ENCODE measurements at places on chromosomes 6 and 20.

DNA sequence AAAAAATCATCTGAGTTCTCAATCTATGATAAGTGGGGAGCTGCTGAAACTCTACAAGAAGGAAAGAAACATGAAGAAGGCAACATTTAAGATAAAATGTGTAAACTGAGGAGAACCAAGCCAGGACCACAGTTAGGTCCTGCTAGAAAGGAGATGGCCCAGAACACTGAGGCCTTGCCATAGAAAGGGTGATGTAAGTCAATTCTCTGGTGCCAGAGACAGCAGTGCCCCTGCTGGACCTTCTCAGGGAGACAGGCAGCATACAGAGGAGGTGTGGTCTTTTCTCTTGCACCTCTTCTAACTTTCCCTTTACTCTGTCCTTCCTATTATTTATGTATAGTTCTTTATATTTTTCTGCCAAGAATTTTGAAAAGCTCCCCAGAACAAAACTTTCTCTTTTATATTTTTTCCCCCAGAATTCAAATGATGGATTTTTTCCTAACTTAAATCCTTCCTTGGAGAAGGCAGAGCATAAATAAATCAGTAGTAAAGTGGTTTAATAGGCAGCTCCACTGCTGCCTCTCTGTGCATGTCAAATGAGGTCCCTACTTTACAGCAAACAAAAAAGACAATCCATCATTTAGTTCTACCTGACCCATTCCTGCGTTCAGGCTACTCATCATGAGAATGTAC lies 9.0 kb downstream of the UQCC2 start:
- no peak for DNase-seq

DNA sequence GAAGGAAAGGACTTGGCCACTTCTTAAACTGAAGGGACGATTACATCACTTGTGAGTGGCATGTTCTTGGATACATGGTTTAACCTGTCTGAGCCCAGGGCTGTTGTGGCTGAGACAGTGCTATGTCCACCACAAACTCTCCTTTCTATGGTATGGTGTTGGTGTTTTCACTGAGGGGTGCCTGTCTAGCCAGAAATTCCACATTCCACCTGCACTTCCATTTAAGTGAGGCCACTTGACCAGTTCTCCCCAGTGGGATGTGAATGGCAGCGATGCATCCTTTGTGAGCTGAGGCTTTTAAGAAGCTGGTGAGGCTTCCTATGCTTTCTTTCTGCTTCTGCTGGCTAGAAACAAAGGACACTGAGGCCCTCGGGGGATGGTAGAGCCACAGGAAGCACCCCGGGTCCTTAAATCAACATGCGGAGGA lies 151.4 kb upstream of the CHD6 start:
- DNase-seq: no peak

DNA sequence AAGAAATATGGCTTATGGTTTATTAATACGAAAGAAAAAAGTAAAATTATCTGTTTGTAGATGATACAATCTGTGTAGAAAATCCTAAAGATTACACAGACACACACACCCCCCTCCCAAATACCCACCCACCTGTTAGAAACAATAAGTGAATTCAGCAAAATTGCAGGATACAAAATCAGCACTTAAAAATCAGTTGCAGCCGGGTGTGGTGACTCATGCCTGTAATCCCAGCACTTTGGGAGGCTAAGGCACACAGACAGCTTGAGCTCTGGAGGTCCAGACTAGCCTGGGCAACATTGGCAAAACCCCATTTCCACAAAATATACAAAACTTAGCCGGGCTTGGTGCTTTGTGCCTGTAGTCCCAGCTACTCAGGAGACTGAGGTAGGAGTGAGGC lies 42.3 kb downstream of the NINL start:
- DNase-seq: no peak

DNA sequence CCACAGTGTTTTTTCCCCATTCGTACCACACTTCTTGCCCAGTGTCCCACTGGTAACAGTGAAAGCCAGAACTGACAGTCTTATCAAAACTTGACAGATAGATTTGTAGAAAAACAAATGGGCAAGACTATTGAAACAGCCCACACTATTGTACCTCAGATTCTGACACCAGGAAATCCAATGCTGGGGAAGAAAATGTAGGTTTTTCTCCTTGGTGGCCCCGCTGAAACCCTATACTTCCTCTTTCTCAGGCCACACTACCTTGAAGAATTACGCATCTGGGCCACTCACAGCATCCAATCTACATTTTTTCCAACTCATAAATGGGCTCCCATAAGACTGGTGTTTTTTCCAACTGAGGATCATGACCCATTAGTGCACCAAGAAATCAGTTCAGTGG lies 90.9 kb upstream of the HDDC2 start:
- DNase-seq: no peak

DNA sequence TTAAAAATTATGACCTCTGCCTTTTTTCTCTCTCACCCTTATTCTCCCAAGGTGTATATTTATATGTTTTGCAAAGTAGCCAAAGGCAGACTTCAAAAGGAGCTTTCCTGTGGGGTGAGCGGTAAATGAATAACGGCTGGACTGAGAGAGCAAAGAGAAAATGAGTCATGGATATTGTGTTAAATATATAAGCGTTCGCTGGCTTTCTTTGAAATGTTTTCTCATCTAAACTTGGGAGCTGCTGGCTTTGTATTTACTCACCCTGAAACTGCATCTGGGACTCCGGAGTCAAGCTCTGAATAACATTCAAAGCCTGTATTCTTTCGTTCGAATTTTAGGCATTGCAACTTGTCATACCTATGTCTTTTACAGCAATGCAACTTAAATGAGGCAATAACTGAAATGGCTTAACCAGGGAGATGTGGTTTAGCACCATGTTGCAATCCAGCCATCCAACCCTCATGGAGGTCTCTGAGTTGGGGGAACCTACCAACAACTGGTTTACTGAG lies 32.0 kb downstream of the ATXN1 start:
- DNase-seq: no peak
